ENCODE measurements at places on chromosomes 6 and 20. TPM values are rescaled to one million over a fixed set of nuclear protein-coding genes. Genes with fewer than 3 reads are reported as not detected.

SLC26A8 gene
- total RNA-seq: not detected

RAMACL gene
- total RNA-seq: 0.23 TPM

OSBPL2 gene
- total RNA-seq: 15.0 TPM

ZCCHC3 gene
- total RNA-seq: 25.1 TPM

FILIP1 gene
- 0.43 TPM for total RNA-seq

Measured in pericardium fibroblast (primary cell).